Activated naive CD8-positive, alpha-beta T cell treated with anti-CD3 and anti-CD28 coated beads, Interleukin-2, amount 10 ng/mL, durations not matched to agents 7 days and 5 days (primary cell): ENCODE measurements at places on chromosomes 1 and 21.

DNA sequence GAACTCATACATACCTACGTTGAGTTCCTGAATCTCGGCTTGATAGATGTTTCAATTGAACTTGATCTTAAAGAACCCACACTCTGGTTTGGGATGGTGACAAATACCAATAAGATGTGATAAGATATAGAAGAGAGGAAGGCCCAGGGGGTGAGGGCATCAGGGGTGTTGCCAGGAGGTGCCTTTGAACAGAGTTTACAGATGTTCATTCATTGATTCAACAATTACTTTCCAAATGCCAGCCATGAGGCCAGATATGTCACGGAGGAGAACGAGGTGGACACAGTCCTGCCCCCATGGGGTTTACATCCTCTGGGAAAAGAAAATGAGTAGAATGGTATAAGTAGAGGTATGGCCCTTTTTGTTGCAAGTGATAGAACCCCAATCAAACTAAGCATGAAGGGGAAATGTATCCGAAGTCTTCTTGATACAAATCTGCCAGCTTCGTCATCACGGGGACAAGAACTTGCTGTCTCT is 659 bp downstream of the LRRC71 start:
- H3K27me3 ChIP-seq = peaks cover 83% of the 10 kb centered on the region
- H3K36me3 ChIP-seq = no peaks in the 10 kb centered on the region
- no peak overlapping the region for H3K27ac ChIP-seq
- no peak overlapping the region for H3K4me3 ChIP-seq
- no peak for DNase-seq

GRCh38 chr1:6831366-6831765 is 46.1 kb downstream of the CAMTA1 start:
- H3K4me3 ChIP-seq = no peak overlapping the region
- no peak overlapping the region for H3K27ac ChIP-seq
- no peaks in the 10 kb centered on the region for H3K4me1 ChIP-seq
- H3K36me3 ChIP-seq = peaks cover 8% of the 10 kb centered on the region
- no peaks in the 10 kb centered on the region for H3K27me3 ChIP-seq
- DNase-seq = no peak

DNA sequence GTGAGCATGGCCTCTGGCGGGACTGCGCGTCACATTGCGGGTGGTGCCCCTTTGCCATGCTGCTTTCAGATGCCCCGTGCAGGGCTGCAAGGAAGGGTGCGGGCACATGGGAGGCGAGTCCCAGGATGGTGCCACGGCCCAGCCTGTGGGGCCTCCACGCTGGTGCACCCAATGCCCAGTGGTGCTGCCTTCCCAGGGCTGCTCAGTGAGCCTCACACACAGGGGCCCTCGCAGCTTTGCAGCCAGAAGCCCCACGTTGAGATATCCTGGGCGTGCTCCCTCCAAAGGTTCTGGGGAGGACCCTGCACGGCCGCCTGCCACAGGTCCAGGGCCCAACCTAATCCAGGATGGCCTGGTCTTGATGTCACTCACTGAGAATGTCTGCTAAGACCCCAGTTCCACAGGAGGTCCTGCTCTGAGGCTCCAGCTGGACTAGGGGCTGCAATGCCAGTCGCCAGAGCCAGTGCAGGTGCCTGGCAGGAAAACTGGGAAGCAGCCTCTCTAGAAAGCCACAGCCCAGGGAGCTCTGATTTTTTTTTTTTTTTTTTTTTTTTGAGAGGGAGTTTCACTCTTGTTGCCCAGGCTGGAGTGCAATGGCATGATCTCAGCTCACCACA is 34.1 kb upstream of the PRSS38 start:
- no peaks in the 10 kb centered on the region for H3K4me1 ChIP-seq
- H3K4me3 ChIP-seq = no peak overlapping the region
- no peak overlapping the region for H3K27ac ChIP-seq
- DNase-seq = no peak

DNA sequence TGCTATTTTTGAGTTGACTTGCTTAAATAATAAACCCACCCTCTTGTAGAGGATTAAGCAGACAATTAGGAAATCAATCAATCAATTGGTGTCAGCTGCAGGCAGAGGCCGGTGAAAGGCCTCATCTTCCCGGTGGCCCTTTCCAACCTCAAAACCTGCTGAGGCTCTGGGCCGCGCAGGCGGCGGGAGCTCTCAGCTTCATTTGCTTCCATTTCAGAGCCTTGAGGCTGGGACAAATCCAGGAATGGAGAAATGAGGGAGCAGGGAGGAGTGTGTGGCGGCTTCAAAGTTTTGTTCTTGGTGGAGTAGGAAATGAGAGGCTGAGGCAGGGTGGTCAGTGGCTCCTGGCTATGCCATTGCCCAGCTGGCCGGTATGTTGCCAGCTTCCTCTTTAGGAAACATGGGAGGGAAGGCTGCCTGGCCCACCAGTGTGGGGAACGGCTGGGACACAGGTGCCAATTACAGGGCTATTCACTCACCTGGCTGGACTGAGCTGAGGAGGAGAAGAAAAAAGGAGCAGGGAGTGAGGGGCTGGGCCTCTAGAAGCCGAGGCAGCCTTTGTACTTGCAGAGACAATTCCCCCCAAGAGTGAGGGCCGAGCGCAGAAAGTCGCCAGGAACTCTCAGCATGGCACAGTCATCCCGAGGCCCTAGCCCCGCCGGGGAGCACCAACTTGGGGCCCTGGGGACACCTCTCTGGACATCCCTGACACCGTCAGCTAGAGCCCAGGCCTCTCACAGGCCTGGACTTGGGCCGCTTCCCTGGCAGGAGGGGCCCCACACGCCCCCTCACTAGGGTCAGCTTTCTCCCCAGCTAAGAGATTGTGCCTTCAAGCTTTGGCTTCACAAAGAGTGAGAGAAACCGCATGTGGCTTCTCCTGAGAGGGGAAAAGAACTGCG is 4.4 kb downstream of the POU3F1 start:
- no peak overlapping the region for H3K4me3 ChIP-seq
- H3K27me3 ChIP-seq = peaks cover 41% of the 10 kb centered on the region
- H3K27ac ChIP-seq = no peak overlapping the region

DNA sequence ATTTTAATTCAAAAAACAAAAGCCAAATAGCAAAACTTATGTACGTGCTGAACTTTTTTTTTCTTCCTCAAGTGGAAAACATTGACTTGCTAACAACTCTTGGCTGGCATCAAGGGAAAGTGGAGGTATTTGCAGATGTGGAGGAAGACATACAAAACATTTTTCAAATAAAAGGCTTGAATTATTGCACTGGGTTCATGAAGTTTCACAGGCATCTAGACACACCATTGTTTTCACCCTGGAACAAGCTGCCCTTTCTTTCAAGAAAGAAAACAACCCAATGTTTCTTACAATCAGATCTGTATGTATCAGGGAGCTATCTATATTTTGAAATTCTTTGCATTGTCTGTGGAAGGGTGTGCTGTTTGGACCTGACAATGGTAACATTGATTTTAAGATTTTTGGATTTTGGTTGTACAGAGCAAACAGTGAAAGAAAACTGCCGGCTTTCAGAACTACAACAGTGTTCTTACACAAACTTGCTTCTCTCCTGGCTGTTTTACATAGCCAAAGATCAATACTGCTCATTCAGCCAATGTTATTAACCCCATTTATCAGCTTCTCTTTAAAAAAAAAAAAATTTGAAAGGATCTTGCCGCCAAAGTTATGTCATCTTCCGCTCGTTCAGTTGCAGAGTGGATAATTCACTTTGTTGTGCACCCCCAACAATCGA is 187.7 kb upstream of the FOXD3 start:
- DNase-seq = no peak
- H3K27ac ChIP-seq = no peak overlapping the region
- no peak overlapping the region for H3K4me3 ChIP-seq
- no peaks in the 10 kb centered on the region for H3K36me3 ChIP-seq
